ENCODE measurements at places on chromosomes 2 and 18.

DNA sequence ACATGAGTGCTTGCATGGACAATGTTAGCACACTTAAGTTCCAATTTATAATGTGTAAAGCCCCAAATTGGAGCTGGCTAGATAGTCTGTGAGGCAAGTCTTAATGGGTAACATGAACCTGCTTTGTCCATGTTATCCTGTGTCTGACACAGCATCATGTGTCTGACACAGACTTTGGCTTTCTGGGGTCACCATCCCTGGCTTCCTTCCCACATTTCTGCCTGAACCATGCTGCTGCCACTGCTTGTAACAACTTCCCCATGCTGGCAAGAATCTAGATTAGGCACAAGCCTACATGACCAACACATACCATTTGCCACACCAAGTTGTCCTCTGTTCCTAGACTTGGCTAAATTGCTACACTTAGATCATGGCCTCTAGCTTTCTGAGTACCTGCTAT, 49.8 kb upstream of the ZBTB7C start:
- no peak for DNase-seq

- no peak for DNase-seq
Observed at GRCh38 chr2:218031771-218032257, 29.0 kb upstream of the TNS1 start.

DNA sequence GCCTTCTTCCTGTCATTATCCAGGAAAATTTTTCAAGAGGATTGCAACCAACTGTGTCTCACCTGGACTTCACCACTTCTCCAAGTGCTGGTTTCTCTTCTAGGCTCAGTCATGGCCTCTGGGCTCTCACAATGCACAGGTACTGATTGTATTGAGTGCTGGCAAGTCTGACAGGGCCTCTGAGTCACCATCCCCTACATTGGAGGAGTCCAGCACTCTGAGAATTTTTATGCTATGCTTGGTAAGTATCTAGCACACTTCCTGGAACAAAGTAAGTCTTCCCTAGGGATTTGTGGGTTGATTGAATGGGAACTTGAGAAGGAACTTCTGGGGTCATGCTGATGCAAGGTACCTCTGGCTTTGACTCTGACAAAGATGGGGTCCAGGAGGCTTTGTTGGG, 147.2 kb upstream of the CELF4 start:
- no peak for DNase-seq

DNA sequence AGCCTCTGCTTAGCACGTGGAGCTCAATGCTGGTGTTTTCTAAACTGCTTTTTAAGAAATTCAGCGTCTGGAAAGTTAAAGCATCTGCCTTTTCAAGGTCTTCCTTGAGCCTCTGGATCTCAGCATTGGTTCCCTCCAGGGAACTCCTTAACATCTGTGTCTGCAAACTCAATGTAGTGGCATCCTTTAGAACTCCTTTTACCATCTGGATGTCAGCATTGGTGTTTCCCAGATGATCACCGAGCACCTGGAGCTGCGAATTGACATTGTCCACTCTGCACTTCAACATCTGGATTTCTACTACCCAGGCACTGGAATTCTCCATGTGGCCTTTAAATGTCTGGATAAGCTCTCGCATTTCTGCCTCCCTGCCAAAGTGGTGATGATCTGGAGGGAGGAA, 3.7 kb downstream of the CLEC4F start:
- DNase-seq: no peak

DNA sequence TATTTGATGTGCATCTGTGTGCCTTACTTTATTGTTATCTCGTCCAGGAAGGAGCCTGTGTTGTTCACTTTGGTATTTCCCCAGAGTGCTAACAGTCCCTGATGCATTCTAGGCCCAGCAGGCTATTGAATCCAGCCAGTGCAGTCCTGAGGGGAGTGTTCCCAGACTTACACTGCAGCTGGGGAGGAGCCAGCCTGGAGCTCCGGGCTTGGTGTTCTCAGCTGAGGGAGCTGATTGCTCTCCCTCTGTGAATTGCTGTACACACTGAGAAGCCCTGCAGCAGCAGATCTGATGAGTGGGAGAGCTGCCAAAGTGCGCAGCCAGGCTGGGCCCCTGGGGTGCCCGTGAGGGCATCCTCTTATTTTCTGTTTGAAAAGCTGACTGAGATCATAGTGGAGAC, 159.2 kb downstream of the GALNT3 start:
- DNase-seq: no peak

DNA sequence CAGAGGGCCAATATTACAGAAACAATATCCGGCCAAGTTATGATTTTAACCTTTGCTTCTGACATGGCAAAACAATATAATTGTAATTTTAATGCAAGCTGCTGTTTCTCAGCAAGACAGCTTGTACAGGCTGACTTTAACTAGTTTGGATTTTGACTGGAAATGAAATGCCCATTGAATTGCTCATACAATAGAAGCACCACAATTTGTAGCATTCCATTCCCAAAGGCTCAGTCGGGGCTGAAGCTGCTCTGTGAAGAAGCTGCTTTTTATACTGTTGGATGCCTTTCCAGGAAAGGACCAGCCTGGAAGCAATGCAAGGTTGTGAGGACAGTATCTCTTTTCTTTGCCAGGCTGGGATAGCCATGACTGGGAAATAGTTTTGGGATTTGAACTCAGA, 677.0 kb upstream of the FANCL start:
- DNase-seq: no peak
